Activated CD4-positive, alpha-beta T cell treated with anti-CD3 and anti-CD28 coated beads for 36 hours (primary cell): ENCODE measurements at places on chromosomes 1 and 21. TPM values are rescaled to one million over a fixed set of nuclear protein-coding genes. Genes with fewer than 3 reads are reported as not detected.
A peak's percentile ranks its signal among the peaks of the same experiment; 100 is the strongest.

HRNR gene
- not detected for total RNA-seq

LCE4A gene
- not detected for total RNA-seq

ZBTB48 gene
- 26.0 TPM for total RNA-seq

HPDL gene
- 17.9 TPM for total RNA-seq

GSTM5 gene
- total RNA-seq = 0.25 TPM

RTCA gene
- total RNA-seq = 47.8 TPM

AMPD1 gene
- total RNA-seq = not detected

DNA sequence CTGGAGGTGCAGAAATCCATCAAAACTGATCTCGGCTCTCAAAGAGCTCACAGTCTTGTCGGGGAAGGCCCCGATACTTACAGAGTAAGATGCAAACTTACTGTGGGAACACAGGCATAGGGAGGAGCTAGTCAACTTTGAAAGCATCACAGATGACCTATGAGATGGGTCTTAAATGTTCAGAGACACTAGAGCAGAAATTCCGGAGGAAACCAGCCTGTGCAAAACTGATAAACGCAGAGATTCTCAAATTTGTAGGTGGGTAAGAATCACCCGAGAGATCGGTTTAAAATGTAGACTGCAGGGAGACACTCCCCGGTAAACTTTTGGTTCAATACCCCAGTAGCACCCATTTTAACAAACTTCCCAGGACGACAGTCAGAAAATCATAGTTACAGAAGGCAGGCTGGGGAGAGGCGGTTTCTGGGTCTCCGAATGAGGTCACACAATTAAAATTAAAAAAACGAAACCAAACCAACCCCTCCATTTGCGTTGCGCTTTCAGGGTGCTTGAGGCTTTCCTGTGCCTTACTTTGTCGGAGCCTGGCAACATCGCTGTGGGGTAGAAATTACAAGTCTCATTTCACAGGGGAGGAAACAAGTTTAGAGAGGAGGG, 755 bp upstream of the THRAP3 start:
- no peaks in the 10 kb centered on the region for H3K27me3 ChIP-seq
- peak overlapping the region; percentile 100 for H3K27ac ChIP-seq
- peak; percentile 64 for DNase-seq
- peaks cover 26% of the 10 kb centered on the region for H3K36me3 ChIP-seq
- H3K4me3 ChIP-seq = peak overlapping the region; percentile 96
- peaks cover 28% of the 10 kb centered on the region for H3K4me1 ChIP-seq

GRCh38 chr1:99580451-99580850, 65.5 kb upstream of the PALMD start:
- no peaks in the 10 kb centered on the region for H3K4me1 ChIP-seq
- no peak for DNase-seq
- no peak overlapping the region for H3K4me3 ChIP-seq
- H3K27me3 ChIP-seq = peaks cover 3% of the 10 kb centered on the region

DNA sequence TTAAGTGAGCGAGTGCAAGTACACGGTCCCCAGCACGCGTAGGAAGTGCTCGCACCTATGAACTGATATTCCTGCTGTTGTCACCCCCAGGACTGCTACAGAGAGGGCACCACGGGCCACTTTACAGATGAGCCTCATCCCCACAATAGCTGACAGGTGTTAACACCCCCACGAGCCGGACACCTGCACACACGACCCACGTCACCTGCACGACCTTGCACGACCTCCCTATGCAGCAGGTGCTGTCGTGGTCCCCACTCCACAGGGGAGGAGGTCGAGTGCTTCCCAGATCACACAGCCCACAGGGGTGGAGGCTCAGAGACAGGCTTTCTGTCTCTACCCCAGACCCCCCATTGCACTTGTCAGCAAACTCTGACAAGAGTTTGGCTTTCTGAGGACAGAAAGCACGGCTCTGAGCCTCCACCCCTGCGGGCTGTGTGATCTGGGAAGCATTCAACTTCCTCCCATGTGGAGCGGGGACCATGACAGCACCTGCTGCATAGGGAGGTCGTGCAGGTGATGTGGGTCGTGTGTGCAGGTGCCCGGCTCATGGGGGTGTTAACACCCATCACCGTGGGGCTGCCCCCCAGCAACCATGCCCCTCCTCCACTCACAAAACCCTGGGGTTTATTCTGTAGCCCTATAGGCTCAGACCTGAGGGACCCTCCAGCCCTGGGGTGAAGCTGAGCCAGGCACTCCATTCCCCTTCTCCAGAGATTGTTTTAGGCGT, 80.8 kb downstream of the MATN1 start:
- no peak for DNase-seq
- no peak overlapping the region for H3K27ac ChIP-seq
- no peak overlapping the region for H3K4me3 ChIP-seq
- no peaks in the 10 kb centered on the region for H3K4me1 ChIP-seq
- H3K36me3 ChIP-seq = no peaks in the 10 kb centered on the region
- H3K27me3 ChIP-seq = peaks cover 18% of the 10 kb centered on the region

GRCh38 chr1:240765732-240766363, 153.9 kb upstream of the GREM2 start:
- no peaks in the 10 kb centered on the region for H3K4me1 ChIP-seq
- H3K36me3 ChIP-seq = no peaks in the 10 kb centered on the region
- H3K4me3 ChIP-seq = no peak overlapping the region
- no peak overlapping the region for H3K27ac ChIP-seq
- no peaks in the 10 kb centered on the region for H3K27me3 ChIP-seq

GRCh38 chr1:166032572-166033371, 134.0 kb downstream of the FAM78B start:
- H3K4me1 ChIP-seq = no peaks in the 10 kb centered on the region
- H3K27me3 ChIP-seq = peaks cover 14% of the 10 kb centered on the region
- no peak for DNase-seq
- H3K4me3 ChIP-seq = no peak overlapping the region
- H3K36me3 ChIP-seq = no peaks in the 10 kb centered on the region

DNA sequence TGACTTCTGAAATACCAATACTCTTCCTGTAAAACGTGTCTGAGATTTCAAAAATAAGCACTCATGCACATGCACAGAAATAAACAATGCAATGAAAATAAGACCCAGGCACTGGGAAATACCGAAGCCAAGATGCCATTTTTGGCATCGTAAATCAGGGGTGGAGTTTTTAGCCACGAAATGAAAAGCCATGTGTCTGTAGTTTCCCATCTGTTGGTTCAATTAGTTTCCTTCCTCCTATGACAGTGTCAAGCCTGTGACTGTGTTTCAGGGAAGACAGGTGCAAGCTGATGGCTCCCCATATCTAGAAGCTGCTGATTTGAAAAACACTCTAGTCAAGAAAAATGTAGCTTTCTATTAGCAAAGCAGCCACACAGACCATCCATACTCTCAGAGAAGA, 480.4 kb upstream of the CAMK1G start:
- no peak for DNase-seq
- H3K36me3 ChIP-seq = no peaks in the 10 kb centered on the region

DNA sequence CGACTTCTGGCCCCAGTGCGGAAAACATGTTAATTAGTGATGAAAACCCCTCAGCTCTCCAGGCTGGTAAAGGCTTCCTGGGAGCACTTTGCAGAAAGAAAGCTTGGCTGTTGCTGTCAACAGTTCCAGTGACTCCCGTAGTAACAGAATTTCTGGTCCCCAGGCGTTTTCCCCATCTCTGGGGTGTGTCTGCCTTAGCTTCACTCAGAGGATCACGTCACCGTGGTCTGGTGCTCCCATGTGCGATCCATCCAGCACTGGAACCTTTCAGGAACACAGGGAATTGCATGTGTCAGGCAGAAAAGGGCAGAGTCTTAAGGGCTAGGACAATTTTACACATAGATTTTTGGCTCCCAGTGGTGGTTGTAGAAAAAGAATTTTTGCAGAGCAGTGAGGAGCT, 470.4 kb upstream of the USP24 start:
- no peaks in the 10 kb centered on the region for H3K36me3 ChIP-seq
- H3K4me1 ChIP-seq = no peaks in the 10 kb centered on the region
- H3K27ac ChIP-seq = no peak overlapping the region
- peaks cover 23% of the 10 kb centered on the region for H3K27me3 ChIP-seq
- DNase-seq = no peak

- H3K4me1 ChIP-seq = no peaks in the 10 kb centered on the region
- H3K4me3 ChIP-seq = no peak overlapping the region
- H3K27me3 ChIP-seq = peaks cover 2% of the 10 kb centered on the region
- no peak overlapping the region for H3K27ac ChIP-seq
- no peak for DNase-seq
These were observed 14.5 kb downstream of the RGS4 start for GRCh38 chr1:163083690-163084089.

GRCh38 chr1:109231066-109231465, 17.3 kb downstream of the SARS1 start:
- peaks cover 4% of the 10 kb centered on the region for H3K4me1 ChIP-seq
- no peaks in the 10 kb centered on the region for H3K27me3 ChIP-seq
- DNase-seq = no peak
- peaks cover 58% of the 10 kb centered on the region for H3K36me3 ChIP-seq
- no peak overlapping the region for H3K4me3 ChIP-seq

DNA sequence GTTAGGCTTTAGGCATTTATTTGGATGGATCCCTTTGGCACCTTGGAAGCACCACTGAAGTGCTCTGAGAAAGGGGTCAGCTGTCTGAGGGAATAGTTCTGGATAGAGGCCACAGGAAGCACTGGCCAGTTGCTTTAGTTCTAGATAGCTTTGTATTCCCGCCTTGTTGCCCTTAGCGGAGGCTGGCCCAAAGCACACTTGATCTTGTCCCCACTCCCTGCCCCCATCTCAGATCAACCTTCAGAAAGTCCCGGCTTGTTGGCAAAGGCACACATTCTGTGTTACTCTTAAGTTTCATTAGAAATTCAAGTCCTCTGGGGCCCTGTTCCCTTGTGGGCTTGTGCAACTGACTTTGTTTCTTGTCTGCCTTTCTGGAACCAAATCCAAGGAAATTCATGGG, 15.2 kb upstream of the NBL1 start:
- H3K4me1 ChIP-seq = no peaks in the 10 kb centered on the region
- no peak overlapping the region for H3K27ac ChIP-seq
- peaks cover 30% of the 10 kb centered on the region for H3K36me3 ChIP-seq
- no peaks in the 10 kb centered on the region for H3K27me3 ChIP-seq
- DNase-seq = no peak
- H3K4me3 ChIP-seq = no peak overlapping the region

DNA sequence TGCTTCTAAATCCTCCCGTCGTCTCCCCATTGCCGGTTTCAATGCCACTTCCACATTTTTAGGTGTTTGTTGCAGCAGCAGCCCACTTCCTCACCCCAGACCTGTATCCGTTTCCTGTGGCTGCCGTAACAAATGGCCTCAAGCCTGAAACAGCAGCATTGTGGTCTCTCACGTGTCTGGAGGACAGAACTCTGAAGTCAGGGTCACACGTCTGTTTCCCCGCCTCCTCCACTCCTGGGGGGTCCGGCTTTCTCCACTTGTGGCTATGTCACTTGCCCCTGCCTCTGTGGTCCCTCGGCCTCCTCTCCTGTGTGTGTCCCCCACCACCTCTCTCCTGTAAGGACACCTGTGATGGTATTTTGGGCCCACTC, 21.8 kb downstream of the TRPM2 start:
- DNase-seq = peak; percentile 33
- no peak overlapping the region for H3K4me3 ChIP-seq
- H3K36me3 ChIP-seq = no peaks in the 10 kb centered on the region
- H3K27ac ChIP-seq = no peak overlapping the region
- peaks cover 16% of the 10 kb centered on the region for H3K4me1 ChIP-seq

DNA sequence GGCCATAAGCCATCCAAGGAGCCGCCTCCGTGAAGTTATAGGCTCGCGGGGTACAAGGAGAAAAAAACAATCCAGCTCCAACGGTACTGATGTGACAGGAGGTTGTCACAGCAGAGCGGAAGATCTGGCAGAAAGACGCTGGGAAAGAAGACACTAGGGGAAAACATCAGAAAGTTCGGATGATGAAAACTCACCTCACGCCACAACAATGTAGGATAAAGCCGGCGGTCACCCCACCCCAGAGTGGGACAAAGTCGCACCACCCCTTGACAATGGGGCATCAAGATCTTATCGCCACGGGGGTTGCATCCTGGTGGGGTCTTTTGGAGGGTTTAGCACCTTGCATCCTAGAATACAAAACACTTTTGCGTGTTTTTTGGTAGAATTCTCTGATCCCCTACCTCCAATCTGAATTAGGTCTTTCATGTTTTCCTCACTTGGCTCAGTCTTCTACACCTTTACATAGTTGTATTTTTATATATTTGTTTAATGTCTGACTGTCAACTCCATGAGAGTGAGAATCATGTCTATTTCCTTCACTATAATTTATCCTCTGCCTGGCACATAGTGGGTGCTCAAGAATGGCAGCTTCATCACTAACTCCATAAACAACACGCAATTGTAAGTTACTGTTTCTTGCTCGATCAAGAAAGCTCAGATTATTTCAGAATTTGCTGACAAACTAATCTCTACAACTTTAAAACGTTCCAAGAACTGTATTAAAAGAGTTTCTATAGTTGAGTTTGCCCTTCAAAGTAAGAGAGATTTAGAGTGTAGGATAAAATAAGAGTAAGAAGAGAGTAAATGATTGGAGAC, 611 bp upstream of the ZSWIM5 start:
- H3K27me3 ChIP-seq = peaks cover 18% of the 10 kb centered on the region
- H3K4me3 ChIP-seq = peak overlapping the region; percentile 82
- DNase-seq = no peak
- peak overlapping the region; percentile 87 for H3K27ac ChIP-seq
- no peaks in the 10 kb centered on the region for H3K36me3 ChIP-seq
- H3K4me1 ChIP-seq = peaks cover 33% of the 10 kb centered on the region

DNA sequence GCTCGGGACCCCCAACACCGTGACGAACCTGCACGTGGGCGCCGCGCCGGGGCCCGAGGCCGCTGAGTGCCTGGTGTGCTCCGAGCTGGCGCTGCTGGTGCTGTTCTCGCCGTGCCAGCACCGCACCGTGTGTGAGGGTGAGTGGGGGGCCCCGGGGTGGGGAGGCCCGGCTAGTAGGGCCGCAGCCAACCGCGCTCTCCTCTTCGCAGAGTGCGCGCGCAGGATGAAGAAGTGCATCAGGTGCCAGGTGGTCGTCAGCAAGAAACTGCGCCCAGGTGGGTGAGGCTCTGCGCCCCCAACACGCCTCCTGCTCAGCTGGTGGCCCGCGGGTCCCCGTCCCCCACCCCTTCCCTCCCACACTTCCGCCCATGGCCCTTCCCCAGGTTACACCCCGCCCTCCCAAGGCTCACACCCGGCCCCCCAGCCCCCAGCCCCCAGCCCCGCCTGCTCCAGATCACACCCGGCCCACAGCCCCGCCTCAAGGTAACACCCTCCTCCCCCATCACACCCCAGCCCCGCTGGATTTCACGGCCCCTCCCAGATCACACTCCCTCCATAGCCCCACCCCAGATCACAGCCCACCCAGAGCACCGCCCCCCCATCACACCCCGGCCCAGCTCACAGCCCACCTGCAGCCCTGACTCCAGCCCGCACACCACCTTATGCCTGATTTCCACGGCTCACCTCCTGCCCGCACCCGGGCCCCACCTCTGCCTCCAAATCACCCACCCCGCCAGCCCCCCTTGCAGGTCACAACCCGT, 2.4 kb upstream of the MMP23B start:
- H3K27me3 ChIP-seq = peaks cover 4% of the 10 kb centered on the region
- peak overlapping the region; percentile 66 for H3K4me3 ChIP-seq
- peak; percentile 77 for DNase-seq
- no peak overlapping the region for H3K27ac ChIP-seq
- H3K4me1 ChIP-seq = peaks cover 7% of the 10 kb centered on the region

- no peaks in the 10 kb centered on the region for H3K36me3 ChIP-seq
- peaks cover 5% of the 10 kb centered on the region for H3K27me3 ChIP-seq
- no peaks in the 10 kb centered on the region for H3K4me1 ChIP-seq
- H3K4me3 ChIP-seq = no peak overlapping the region
- DNase-seq = no peak
These were observed 199.7 kb downstream of the CAMTA1 start for GRCh38 chr1:6984986-6985385.

GRCh38 chr1:239587574-239588369, 201.4 kb downstream of the CHRM3 start:
- H3K27ac ChIP-seq = no peak overlapping the region
- no peaks in the 10 kb centered on the region for H3K36me3 ChIP-seq
- H3K4me1 ChIP-seq = peaks cover 9% of the 10 kb centered on the region
